Liver (tissue), 10 donors: ENCODE measurements at places on chromosomes 16 and 17. TPM values are rescaled to one million over a fixed set of nuclear protein-coding genes. Genes with fewer than 3 reads are reported as not detected.

GRCh38 chr17:44314869-44315661, 6.7 kb downstream of the RUNDC3A start:
- H3K27me3 ChIP-seq: peaks cover 6% of the 10 kb centered on the region
- peak overlapping the region; percentile 29 for H3K4me3 ChIP-seq
- no peaks in the 10 kb centered on the region for H3K4me1 ChIP-seq
- H3K36me3 ChIP-seq: no peaks in the 10 kb centered on the region
- DNase-seq: no peak
- no peak overlapping the region for H3K27ac ChIP-seq

- H3K4me3 ChIP-seq: no peak overlapping the region
- DNase-seq: no peak
- peaks cover 32% of the 10 kb centered on the region for H3K4me1 ChIP-seq
- no peaks in the 10 kb centered on the region for H3K27me3 ChIP-seq
- H3K27ac ChIP-seq: peak overlapping the region; percentile 86
Measured at GRCh38 chr17:68821860-68822696, 133.1 kb downstream of the ABCA8 start.

- no peak for DNase-seq
- H3K36me3 ChIP-seq: peaks cover 3% of the 10 kb centered on the region
- no peaks in the 10 kb centered on the region for H3K27me3 ChIP-seq
- no peak overlapping the region for H3K4me3 ChIP-seq
- H3K4me1 ChIP-seq: peaks cover 2% of the 10 kb centered on the region
Measured at GRCh38 chr16:4631444-4631843, 6.8 kb downstream of the MGRN1 start.

GRCh38 chr17:61474235-61474927, 22.2 kb downstream of the TBX4 start:
- no peaks in the 10 kb centered on the region for H3K27me3 ChIP-seq
- H3K36me3 ChIP-seq: no peaks in the 10 kb centered on the region
- no peaks in the 10 kb centered on the region for H3K4me1 ChIP-seq
- H3K4me3 ChIP-seq: no peak overlapping the region

GRCh38 chr17:62043602-62044001, 21.5 kb downstream of the MED13 start:
- H3K27ac ChIP-seq: no peak overlapping the region
- peaks cover 30% of the 10 kb centered on the region for H3K36me3 ChIP-seq
- no peaks in the 10 kb centered on the region for H3K27me3 ChIP-seq
- H3K4me1 ChIP-seq: peaks cover 2% of the 10 kb centered on the region
- H3K4me3 ChIP-seq: no peak overlapping the region
- DNase-seq: no peak

Gene KRTAP4-2
- polyA plus RNA-seq: not detected

Gene MRPL10
- polyA plus RNA-seq: 24.9 TPM

- H3K36me3 ChIP-seq: peaks cover 50% of the 10 kb centered on the region
- no peaks in the 10 kb centered on the region for H3K4me1 ChIP-seq
- no peaks in the 10 kb centered on the region for H3K27me3 ChIP-seq
- no peak overlapping the region for H3K4me3 ChIP-seq
- DNase-seq: no peak
- no peak overlapping the region for H3K27ac ChIP-seq
Measured at GRCh38 chr16:75575958-75576357, 9.8 kb downstream of the GABARAPL2 start.

Gene ABCA8
- 9.3 TPM for polyA plus RNA-seq

Gene CALB2
- not detected for polyA plus RNA-seq

Gene TAT
- polyA plus RNA-seq: 382 TPM

DNA sequence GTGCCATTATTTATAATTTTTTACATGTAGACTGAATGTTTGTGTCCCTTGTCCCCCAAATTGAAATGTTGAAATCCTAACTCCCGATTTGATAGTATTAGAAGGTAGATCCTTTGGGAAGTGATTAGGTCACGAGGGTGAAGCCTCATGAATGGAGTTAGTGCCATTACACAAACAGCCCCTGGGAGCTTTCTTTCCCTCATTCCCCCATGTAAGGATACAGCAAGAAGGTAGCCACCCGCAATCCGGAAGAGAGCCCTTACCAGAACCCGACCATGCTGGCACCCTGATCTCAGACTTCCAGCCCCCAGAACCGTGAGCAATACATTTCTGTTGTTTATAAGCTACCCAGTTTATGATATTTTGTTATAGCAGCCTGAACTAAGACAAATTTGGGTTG, 143.2 kb downstream of the NPIPB5 start:
- H3K27me3 ChIP-seq: no peaks in the 10 kb centered on the region
- H3K4me1 ChIP-seq: no peaks in the 10 kb centered on the region
- no peak for DNase-seq
- no peak overlapping the region for H3K4me3 ChIP-seq

Gene RNF112
- 0.04 TPM for polyA plus RNA-seq

Gene KRTAP9-8
- not detected for polyA plus RNA-seq

DNA sequence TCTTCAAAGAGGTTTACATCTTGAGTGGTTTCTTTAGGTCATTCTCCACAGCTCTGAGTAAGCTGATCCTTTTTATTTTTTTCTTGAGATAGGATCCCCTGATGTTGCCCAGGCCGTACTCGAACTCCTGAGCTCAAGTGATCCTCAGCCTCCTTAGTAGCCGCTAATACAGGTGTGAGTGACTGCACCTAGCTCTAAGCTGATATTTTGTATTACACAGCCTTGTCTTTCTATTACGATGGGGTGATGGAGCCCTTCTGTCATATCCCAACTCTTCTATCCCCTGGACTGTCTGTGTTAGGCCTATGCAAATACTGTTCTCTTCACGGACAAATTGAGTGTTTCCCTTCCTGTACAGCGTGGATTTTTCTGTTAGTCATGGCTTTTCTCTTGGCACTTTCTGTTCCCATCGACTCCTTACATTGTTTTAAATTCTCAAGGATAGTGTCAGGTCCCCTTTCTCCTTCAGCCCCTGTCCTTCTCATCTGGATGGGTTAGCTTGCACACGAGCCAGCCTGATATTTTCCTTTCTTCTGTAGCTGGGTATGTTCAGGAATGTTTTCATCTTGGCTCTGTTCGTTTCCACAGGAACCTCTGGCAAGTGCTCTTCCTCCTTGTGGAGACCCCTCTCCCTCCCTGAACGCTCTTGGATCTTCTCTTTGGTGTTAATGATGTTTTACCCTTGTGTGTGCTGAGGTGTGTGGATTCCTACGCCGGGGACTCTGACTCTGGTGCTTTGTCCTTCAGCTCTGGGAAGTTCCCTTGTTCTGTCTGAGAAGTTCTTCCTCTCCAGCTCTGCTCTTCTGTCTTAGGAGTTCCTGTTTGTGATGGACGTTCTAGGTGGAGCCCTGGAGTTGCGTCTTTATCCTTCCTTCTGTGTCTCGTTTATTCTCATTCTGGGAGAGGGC, 2.3 kb downstream of the BANP start:
- no peaks in the 10 kb centered on the region for H3K27me3 ChIP-seq
- no peak overlapping the region for H3K4me3 ChIP-seq
- peaks cover 27% of the 10 kb centered on the region for H3K4me1 ChIP-seq
- H3K27ac ChIP-seq: peak overlapping the region; percentile 46

- DNase-seq: no peak
- H3K27ac ChIP-seq: no peak overlapping the region
- H3K4me1 ChIP-seq: no peaks in the 10 kb centered on the region
Measured at GRCh38 chr16:68197250-68197649, 38.7 kb downstream of the ESRP2 start.

Gene RNF167
- 72.6 TPM for polyA plus RNA-seq

DNA sequence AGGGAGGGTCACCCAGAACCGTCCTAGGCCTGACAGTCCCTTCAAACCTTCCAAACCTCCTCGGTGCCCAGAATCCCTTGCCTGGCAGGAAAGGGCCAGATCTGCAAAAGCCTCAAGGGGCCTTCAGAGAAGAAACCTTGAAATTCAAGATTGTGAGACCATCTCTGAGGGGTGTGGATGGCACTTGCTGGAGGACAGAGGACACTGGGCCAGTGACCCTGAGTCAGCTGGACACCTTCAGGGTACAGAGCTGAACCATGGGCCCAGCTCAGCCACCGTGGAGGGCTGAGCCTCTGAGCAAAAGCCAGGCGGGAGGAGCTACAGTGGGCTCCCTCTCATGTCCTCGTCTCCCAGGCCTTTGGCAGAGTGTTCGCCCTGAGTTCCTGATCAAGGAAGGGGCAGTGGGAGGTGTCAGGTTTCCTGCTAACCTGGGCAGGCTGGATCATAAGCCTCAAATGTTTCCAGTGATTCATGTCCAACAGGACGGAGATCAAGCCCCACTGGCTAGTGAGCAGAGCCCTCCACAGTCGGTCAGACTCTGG, 3.0 kb downstream of the PDILT start:
- H3K27me3 ChIP-seq: no peaks in the 10 kb centered on the region
- no peak overlapping the region for H3K27ac ChIP-seq
- H3K4me3 ChIP-seq: no peak overlapping the region
- no peak for DNase-seq
- H3K4me1 ChIP-seq: no peaks in the 10 kb centered on the region
- H3K36me3 ChIP-seq: no peaks in the 10 kb centered on the region

Gene TLCD2
- polyA plus RNA-seq: 2.6 TPM

DNA sequence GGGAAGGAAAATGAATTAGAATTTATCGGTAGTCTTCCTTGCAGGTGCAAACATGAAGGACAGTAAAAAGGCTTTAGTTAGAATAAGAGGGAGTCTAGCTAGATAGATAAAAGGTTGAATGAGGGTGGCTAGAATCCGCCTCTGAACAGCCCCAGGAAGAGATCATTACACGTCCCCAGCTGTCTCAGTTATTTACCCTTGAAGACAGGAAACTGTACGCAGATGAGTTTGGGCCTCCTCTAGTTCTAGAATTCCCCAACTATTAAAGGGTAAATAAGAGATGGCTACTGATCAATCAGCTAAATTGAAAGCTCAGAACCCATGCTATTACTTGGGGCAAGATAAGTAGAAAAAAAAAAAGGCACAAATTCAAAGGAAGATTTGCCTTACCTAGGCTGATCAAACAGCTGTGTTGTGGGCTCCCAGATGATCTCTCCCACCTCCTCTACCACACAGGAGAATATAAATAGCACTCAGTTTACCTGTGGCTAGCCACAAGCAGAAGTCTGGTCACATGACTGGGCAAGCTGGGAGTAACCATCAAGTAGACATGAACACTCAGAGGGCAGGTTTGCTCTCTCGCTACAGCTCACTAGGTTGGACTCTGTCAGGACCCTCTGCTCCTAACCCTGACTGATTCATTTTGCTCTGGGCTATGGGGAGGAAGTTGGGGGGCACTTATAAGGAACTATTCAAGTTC, 17.0 kb downstream of the FAM117A start:
- no peak for DNase-seq
- H3K4me1 ChIP-seq: peaks cover 24% of the 10 kb centered on the region
- no peak overlapping the region for H3K4me3 ChIP-seq
- H3K27me3 ChIP-seq: no peaks in the 10 kb centered on the region
- H3K27ac ChIP-seq: peak overlapping the region; percentile 27

- DNase-seq: no peak
- no peak overlapping the region for H3K27ac ChIP-seq
- H3K4me3 ChIP-seq: no peak overlapping the region
- no peaks in the 10 kb centered on the region for H3K27me3 ChIP-seq
Measured at GRCh38 chr16:90018297-90018651, 982 bp downstream of the DBNDD1 start.

Gene SPIRE2
- polyA plus RNA-seq: 1.7 TPM

Gene ARL5C
- polyA plus RNA-seq: not detected

GRCh38 chr16:57479205-57479975, 6.9 kb downstream of the DOK4 start:
- no peaks in the 10 kb centered on the region for H3K27me3 ChIP-seq
- H3K4me3 ChIP-seq: peak overlapping the region; percentile 11
- DNase-seq: no peak
- peaks cover 42% of the 10 kb centered on the region for H3K4me1 ChIP-seq
- peak overlapping the region; percentile 27 for H3K27ac ChIP-seq
- no peaks in the 10 kb centered on the region for H3K36me3 ChIP-seq

DNA sequence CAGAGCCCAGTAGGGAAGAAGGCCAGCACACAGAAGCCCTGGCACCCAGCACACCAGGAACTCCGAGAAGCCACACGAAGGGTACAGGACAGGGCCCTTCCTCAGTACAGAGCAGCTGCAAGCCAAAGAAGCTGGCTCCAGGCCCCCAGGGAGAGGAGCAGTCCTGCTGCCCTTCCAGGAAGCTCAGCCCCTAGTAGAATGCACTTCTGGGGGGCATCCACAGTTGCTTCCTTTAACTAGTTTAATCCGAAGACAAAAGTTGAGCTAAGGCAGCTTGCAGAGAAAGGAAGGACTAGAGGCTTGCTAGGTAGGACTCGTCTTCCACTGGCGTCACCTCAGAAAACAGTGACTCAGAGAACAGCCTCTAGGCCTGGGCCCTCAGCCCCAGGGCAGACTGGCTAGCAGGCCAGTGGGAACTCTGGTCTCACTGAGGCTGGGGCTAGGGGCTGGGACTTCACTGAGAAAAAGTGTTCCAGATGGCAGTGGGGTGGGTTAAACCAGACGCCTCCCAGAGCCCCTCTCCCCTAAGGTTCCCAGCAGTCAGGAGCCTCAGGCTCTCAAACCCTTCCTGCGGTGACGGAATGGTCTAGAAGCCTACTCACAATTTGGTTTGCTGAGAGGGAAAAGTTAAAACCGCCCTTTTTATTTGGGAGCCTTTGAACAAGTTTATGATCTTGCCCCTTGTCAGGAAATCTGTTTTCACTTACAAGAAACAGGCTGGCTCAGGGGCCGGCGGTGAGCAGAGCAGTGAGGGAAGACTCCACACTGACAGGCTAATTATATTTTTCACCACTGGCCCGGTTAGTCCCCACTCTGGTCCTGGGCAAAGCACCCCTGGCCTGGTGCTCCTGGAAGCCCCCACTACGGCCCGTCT, 41.4 kb downstream of the ACTG1 start:
- DNase-seq: no peak
- H3K27ac ChIP-seq: no peak overlapping the region
- H3K36me3 ChIP-seq: no peaks in the 10 kb centered on the region
- no peaks in the 10 kb centered on the region for H3K27me3 ChIP-seq

Gene KRTAP3-1
- polyA plus RNA-seq: not detected

Gene HOXB4
- polyA plus RNA-seq: 0.19 TPM

DNA sequence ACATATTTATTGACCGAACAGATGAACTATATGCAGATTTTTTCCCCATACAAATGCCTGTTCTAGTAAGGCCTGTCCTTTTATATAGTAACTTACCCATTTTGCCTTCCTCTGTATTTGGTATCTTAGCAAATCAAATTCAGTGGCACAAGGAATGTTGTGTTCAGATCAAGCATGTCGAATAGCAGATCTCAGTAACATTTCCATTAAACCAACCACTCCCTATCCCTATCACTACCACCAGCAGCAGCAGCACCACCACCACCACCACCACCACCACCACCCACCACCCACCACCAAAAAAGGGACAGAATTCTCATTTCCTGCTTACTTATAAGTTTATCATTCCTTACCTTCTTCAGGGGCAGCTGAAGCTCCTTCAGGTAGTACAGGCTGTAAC, 94.7 kb downstream of the TRIM37 start:
- H3K36me3 ChIP-seq: peaks cover 2% of the 10 kb centered on the region
- H3K4me1 ChIP-seq: peaks cover 8% of the 10 kb centered on the region
- no peak overlapping the region for H3K27ac ChIP-seq

GRCh38 chr16:78896280-78896679, 704.3 kb downstream of the MAF start:
- no peak overlapping the region for H3K27ac ChIP-seq
- no peak for DNase-seq
- no peak overlapping the region for H3K4me3 ChIP-seq
- no peaks in the 10 kb centered on the region for H3K27me3 ChIP-seq
- no peaks in the 10 kb centered on the region for H3K4me1 ChIP-seq
